GF-D8 (cell line): ENCODE measurements at places on chromosomes 12 and 14.

DNA sequence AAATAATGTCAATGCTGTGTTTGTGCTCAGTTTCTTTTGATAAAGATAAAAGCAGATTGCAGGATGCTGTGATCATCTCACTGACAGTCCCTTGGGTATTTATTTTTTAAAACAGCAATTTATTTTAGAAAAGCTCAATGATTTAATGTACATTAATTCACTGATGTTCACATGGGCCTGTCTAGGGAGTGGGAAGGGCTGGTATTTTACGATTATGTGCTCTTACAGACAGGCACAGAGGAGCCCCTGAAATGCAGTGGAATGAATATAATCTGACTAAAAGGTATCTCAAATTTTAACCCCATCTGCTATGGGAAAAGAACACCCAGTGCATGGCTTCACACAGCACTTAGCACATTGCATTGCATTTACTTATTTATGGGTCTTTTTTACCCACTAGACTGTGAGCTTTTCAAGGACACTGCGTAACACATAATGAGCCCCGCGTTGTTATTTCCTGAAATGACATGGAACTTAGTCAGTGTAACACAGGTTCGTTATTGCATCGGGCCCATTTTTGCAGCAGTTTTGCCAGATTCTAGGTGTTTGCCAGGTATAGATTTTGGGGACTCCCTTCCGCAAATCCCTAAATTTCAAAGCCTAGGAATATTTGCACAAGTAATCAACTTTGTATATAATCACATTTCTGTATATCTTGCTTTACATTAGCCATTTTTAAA is 425.3 kb upstream of the FBXO33 start:
- no peak for DNase-seq

DNA sequence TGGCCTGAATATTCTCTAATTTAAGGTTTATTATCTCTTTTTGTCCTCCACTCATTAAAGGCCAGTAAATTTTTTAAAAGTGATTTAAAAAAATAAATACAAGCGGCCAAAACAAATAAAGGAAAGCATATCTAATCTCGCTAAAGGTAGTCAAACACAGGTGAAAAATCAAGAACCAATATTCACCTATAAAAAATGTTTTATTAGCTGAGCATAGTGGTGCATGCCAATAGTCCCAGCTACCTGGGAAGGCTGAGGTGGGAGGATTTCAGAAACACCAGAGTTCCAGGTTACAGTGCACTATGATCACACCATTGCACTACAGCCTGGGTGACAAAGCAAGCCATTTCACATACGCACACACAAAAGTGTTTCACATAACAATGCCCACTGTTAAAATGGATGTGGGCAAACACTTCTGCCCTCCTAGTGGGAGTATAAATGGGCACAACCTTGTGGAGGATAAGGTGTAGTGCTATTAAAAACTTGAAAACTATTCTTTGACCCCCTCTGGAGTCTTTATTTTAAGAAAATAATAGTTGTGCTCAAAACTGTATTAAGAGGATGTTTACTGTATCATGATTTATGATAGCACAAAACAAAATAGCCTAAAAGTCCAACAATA is 32.7 kb upstream of the NAP1L1 start:
- no peak for DNase-seq

DNA sequence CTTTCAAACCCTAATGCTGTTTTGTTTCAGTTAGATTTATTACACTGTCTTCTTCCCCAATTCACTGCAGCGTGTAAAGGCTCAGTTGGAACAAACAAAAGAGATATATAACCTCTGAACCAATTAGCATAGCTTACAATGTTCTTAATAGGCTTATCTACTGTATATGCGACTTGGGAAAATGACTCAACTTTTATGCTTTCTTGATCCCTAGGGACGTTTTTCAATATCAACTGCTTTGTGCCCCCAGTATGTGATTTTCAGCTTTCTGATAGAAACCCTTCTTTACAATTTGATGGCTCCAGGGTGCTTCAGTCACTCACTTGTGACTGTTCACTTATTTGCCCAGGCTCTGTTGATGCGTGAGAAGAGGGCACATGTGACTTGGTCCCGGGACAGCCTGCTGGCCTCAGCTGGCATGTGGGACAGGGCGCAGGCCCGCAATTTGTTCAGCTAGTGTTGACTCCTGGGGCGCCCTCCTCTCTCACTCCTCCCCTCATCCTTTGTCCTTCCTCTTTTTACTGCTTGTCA is 107.1 kb downstream of the TMTC2 start:
- no peak for DNase-seq

GRCh38 chr12:40105265-40105514 is 691 bp downstream of the SLC2A13 start:
- DNase-seq: no peak

GRCh38 chr14:104140463-104141331 is 2.3 kb downstream of the KIF26A start:
- DNase-seq: no peak

DNA sequence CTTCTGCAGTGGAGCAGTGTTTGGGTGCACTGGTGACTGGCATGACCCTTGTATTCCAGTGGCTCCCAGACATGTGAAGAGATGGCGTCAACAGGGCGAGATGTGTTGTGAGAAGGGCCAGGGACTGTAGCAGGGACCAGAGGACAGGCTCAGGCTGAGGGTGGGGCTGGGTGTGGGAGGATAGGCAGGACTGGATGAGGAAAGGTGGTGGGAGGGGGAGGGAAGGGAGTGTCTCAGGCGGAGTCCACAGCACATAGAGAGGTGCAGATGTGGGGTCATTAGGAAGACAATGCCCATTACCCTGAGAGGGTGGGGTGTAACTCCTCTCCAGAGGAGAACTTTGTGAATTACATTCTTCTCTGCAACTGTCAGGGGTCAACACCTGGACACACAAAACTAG is 78.5 kb downstream of the DICER1 start:
- DNase-seq: no peak

DNA sequence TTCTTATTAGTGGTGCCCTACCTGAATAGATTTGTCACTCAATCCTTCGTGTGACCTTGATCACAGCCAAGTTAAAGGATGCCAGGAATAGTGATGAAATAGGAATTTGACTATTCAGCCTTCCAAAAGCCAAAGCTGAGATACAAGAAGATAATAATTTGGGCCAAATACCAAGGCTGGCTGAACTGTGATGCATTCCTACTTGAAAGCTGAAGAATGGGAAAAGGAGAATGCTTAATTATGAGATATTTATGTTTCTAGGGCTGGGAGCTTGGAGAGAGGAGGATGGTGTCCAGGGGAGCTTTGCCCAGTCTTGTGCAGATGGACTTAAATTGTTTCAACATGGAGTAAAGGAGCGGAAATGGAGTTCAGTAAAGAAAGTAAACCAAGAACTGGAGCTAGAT is 5.2 kb downstream of the RNASE7 start:
- no peak for DNase-seq

GRCh38 chr14:53814392-53814791 is 142.2 kb downstream of the BMP4 start:
- DNase-seq: no peak

DNA sequence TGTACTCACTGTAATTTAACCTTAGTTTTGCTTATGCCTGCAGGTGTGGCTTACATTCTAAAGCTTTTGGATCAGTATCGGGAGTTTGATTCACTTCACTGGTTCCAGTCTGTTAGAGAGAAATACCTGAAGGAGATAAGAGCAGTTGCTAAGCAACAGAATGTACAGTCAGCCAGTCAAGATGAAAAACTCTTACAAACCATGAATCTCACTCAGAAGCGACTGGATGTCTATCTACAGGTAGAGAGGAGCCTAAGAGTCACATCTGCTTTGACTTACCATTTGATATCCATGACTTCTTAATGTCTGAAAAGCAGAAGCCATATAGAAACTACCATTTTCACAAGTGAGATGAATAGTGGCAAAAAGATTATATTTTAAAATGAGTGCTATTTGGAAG is 56.5 kb downstream of the WASHC4 start:
- DNase-seq: no peak

- DNase-seq: no peak
These were observed 195.7 kb downstream of the AKAP6 start for GRCh38 chr14:32524609-32525375.

- no peak for DNase-seq
These were observed 846.7 kb downstream of the TMEM121 start for GRCh38 chr14:106372870-106373652.

DNA sequence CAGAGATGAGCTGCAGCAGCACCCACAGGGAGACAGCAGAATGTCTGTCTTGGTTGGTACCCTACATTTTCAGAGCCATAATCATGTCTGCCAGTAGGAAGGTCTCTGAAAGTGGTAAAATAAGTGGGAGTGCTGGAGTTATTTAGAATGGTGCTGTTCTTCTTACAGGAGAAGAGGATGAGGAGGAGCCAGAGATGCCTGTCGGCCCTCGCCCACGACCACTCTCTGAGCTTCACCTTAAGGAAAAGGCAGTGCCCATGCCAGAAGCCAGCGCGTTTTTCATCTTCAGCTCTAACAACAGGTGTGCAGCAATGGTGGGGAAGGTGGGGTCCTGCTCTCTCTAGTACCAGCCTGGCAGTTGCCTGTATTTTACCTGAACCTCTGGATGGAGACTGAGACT is 201.7 kb upstream of the FKBP4 start:
- DNase-seq: no peak

DNA sequence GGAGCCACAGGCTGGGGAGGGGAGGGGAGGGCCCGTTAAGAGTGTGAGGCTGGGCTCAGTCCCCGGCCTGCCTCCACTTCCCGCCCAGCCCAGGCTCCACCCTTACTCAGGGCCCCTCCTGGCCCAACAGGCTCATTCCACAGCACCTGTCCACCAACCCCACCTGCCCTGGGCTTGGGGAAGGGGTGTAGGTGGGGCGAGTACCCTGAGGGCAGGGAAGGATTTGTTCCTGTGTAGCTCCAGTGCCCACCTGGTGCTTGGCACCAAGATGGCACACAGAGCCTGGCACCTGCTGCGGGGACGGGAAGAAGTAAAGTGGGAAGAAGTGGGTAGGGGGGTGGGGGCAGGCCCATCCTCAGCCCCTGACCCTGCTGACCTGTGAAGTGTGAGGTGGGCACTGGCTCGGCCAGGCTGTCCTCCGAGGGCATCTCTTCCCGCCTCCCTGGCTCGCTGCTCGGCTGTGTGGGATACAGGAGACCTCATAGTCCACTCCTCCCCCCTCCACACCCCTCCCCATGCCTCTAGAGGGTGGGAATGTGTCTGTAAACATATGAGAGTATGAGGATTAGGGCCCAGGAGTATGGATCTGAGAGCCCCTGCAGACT is 35.1 kb downstream of the NCKAP5L start:
- DNase-seq: no peak

DNA sequence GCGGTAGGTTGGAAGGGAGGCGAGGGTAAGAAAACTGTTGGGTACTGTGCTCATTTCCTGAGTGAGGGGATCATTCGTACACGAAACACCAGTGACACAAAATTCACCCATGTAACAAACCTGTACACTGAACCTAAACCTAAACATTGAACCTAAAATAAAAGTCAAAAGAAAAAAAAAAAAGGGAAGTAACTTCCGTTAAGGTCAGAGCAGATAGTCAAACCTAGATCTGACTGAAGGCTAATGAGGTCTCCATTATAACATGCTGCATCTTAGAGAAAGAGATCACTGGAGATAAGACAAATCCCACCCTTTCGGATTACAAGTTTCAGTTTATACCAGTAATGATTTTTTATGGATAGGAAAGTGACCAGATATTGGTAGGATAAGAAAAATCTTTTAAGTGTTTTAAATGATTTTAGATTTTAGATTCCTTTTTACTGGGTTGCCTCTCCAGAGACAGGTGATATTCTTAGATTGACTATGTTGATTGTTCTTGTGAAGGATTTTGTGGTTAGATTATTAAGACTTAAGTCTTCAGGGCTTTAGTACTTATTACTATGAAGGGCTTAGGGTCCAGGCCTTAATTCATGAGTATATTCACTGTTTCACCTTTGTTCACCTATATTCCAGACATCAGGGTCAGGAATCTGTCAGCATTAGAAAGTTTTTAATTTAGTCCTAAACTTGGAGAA is 11.2 kb upstream of the NCKAP1L start:
- DNase-seq: no peak

DNA sequence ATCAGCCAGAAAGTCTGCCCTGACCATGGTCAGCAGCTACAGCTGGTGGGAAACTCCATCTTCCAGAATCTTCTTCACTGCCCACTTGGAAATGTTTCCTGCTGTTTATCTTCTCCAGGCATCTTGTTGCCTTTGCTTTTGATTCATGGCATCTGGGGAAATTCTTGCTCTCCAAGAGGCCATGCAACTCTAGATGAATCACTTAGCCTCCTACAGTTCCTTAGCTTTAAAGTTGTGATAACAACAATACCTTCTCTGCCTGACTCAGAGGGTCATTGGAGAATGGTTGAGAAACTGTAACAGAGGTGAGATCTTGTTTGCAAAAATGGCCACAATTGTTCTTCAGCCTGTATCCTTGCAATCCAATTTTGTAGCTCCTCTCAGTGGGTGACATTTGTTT is 121.0 kb upstream of the VRK1 start:
- no peak for DNase-seq

DNA sequence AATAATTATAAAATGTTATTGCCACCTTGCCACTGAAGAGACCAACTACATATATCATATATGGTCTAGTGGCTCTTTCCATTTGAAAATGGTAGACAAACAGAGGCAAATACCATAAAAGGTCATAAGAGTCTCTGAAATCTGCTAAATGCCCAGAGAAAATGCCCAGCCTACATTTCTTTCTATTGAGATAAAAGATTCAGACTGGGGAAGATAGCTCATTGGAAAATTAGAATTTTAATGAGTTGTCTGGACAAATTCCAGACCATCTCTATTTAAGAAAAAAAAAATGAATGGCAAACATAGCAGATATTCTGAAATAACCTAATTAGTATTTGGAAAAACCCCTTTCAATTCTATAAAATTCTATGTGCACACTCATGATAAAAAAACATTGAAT is 79.9 kb upstream of the BBS10 start:
- DNase-seq: no peak

DNA sequence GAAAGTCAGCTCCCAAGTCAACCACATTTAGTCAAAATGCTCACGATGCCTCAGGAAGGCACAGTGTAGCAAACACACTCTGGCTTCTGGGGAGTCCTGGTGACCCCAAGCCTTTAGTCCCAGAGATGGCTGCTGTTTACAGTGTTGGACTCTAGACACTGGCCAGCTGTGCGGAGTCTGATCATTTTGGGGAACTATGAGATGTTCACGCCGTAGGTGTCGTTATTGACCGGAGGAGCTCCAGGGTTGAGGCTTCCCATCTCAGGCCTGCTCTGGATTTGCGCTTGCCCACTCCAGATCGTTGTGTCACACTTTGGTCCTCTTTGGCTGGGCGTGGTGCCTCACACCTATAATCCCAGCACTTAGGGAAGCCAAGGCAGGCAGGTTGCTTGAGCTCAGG is 27.7 kb downstream of the BRI3BP start:
- no peak for DNase-seq

- DNase-seq: no peak
These were observed 20.3 kb upstream of the SYCP3 start for GRCh38 chr12:101759396-101760047.

DNA sequence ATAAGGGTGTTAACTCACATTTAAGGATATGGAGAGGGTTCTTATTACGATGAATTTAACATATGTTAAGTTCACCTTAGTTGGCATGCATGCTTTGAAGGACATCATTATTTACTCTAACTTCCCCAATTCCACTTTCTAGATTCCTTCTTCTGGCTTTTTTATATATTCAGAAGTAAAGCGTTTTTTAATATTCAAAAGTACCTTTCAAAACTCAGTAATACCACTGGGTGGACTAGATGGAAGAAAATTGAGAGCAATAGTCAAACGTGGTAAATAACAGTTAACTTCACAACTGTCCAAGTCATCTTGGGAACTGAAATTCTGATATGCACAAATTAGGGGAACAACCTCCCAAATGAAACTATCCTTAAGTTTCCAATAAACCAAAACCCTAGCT is 9.1 kb downstream of the SINHCAF start:
- no peak for DNase-seq
